ENCODE measurements at places on chromosomes 4 and X. TPM values are rescaled to one million over a fixed set of nuclear protein-coding genes. Genes with fewer than 3 reads are reported as not detected.

Gene EDNRA
- total RNA-seq, result not detected

Gene DMRTC1B
- total RNA-seq, result not detected

Gene FRG2
- not detected for total RNA-seq

Gene UBQLN2
- 18.0 TPM for total RNA-seq

Gene SPANXB1
- total RNA-seq, result not detected

Gene GEMIN8
- total RNA-seq, result 24.6 TPM

Gene PCDH10
- not detected for total RNA-seq

Gene ARHGAP36
- total RNA-seq, result not detected

Gene VSIG1
- 1.8 TPM for total RNA-seq

Gene MAGEB3
- not detected for total RNA-seq

Gene RTL5
- total RNA-seq, result not detected

Gene MAGED1
- 46.7 TPM for total RNA-seq

Gene SPANXD
- not detected for total RNA-seq

Gene IDUA
- total RNA-seq, result 35.0 TPM

Gene SLC25A43
- total RNA-seq, result 18.4 TPM

Gene MAGEA2
- total RNA-seq, result not detected

- H3K4me3 ChIP-seq, result no peak overlapping the region
- no peak overlapping the region for H3K27ac ChIP-seq
- no peaks in the 10 kb centered on the region for H3K4me1 ChIP-seq
Measured at GRCh38 chr4:134762053-134762452, 560.5 kb upstream of the PABPC4L start.

- no peak overlapping the region for H3K27ac ChIP-seq
- H3K27me3 ChIP-seq, result no peaks in the 10 kb centered on the region
- no peak overlapping the region for H3K4me3 ChIP-seq
- DNase-seq, result no peak
- H3K36me3 ChIP-seq, result no peaks in the 10 kb centered on the region
- no peaks in the 10 kb centered on the region for H3K4me1 ChIP-seq
Measured at GRCh38 chr4:19675172-19675811, 576.4 kb upstream of the SLIT2 start.

- no peaks in the 10 kb centered on the region for H3K36me3 ChIP-seq
- H3K27me3 ChIP-seq, result no peaks in the 10 kb centered on the region
Measured at GRCh38 chr4:99817309-99817890, 773 bp downstream of the DAPP1 start.

DNA sequence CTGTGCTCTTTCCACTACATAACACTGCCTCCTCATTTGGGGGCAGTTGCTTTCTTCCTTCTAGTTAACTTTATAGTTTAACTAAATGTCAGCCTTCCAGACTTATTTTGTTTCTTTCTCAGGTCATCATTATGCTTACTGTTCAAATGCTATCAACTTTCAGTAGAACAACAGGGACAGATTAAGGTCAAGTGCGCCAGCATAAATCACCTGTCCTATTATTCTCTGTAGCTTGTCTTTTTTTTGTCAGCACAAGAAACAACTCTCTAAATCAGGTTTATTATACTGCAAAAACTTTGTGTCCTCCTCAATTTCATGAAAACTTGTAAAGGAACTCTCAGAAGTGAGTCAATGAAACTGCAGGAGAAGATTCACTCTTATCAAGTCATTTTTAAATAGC lies 19.6 kb downstream of the SPANXA2 start:
- no peak for DNase-seq
- no peaks in the 10 kb centered on the region for H3K36me3 ChIP-seq
- no peak overlapping the region for H3K27ac ChIP-seq
- H3K27me3 ChIP-seq, result no peaks in the 10 kb centered on the region
- no peaks in the 10 kb centered on the region for H3K4me1 ChIP-seq

- no peaks in the 10 kb centered on the region for H3K36me3 ChIP-seq
- no peaks in the 10 kb centered on the region for H3K27me3 ChIP-seq
- no peak for DNase-seq
- H3K4me3 ChIP-seq, result no peak overlapping the region
- H3K4me1 ChIP-seq, result no peaks in the 10 kb centered on the region
Measured at GRCh38 chr4:186058253-186058979, 10.5 kb upstream of the TLR3 start.

- H3K36me3 ChIP-seq, result no peaks in the 10 kb centered on the region
- H3K4me1 ChIP-seq, result no peaks in the 10 kb centered on the region
- peak; percentile 49 for DNase-seq
- H3K27me3 ChIP-seq, result peaks cover 35% of the 10 kb centered on the region
Measured at GRCh38 chrX:38868941-38869401, 67.7 kb downstream of the MID1IP1 start.

DNA sequence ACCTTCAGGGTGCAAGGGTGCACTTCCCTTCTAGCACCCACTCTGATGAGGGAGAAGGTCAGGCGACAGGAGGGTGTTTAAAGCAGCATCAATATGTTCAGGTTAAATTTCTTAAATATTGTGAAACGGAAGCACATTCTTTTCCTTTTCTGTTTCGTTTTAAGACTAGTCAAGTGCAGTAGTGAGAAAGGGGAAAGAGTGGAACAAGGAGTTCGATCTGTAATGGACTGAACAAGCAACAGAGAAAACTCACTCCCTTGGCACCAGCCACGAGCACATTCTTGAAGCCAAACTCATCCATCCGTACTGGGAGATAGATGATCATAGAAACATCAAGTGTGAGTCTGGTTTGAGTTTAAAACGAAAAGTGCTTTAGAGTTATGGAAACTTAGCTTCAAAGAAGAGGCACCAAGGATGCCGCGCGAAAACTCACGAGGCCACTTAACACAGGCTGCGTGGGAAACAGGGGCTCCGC lies 815 bp downstream of the FAM53A start:
- peak overlapping the region; percentile 77 for H3K27ac ChIP-seq
- peak overlapping the region; percentile 80 for H3K4me3 ChIP-seq
- no peaks in the 10 kb centered on the region for H3K27me3 ChIP-seq
- no peaks in the 10 kb centered on the region for H3K36me3 ChIP-seq

DNA sequence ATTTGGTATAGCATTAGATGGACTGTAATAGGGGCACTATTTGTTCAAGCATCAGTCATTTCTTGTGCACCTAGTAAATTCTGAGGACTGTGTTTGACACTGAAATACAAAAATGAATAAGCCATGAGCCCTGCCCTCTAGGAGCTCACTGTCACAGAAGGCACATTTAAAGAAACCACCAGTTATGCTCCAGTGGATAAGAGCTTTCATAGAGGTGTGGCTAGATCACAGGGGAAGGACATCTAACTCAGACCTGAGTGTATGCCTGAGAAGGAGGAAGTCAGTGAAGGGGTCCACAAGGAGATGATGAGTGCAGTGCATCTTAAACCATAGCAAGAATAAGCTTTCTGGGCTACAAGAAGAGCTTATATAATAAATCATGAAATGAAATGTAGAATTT lies 40.1 kb downstream of the BTC start:
- no peaks in the 10 kb centered on the region for H3K27me3 ChIP-seq
- DNase-seq, result no peak
- H3K4me1 ChIP-seq, result peaks cover 5% of the 10 kb centered on the region

GRCh38 chr4:154073107-154073822 lies 284.4 kb upstream of the SFRP2 start:
- H3K4me1 ChIP-seq, result peaks cover 13% of the 10 kb centered on the region
- H3K36me3 ChIP-seq, result peaks cover 4% of the 10 kb centered on the region
- no peaks in the 10 kb centered on the region for H3K27me3 ChIP-seq
- no peak overlapping the region for H3K4me3 ChIP-seq
- H3K27ac ChIP-seq, result no peak overlapping the region

GRCh38 chr4:83503974-83504373 lies 19.1 kb upstream of the ABRAXAS1 start:
- H3K36me3 ChIP-seq, result no peaks in the 10 kb centered on the region
- H3K4me3 ChIP-seq, result no peak overlapping the region
- no peaks in the 10 kb centered on the region for H3K4me1 ChIP-seq
- H3K27ac ChIP-seq, result no peak overlapping the region

DNA sequence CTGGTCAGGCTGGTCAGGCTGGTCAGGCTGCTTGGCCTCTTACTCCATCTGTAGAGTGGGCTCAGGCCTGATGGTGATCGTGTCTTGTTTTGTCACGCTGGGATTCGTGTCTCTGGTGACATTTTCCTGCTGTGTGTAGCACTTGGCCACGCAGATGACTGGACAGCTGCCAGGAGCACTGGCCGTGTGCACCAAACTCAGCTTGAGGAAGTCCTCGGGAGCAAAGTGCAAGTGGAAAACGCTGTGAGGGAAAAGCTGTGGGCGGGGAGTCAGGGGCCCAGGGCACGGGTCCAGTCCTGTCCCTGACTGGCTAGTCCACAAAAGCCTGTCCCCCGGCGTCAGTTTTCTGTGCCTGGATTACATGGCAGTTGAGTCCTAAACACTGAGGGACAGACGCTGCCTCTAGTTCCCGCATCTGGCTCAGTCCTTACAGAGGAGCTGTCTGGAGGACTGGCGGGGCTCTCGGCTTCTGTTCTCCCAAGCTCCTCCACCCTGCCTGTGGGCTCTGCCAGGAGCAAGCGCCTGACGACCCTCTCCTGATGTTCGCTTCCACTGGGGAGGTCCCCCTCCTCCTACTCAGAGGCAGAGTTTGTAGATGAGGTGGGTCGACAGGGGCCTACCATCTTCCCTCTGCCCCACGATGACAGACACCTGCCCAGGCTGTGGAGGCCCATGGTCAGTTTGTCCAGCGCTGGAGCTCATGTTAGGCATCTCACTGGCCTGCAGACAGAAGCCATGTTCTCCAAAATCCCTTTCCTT lies 35.9 kb upstream of the GRPEL1 start:
- H3K27me3 ChIP-seq, result no peaks in the 10 kb centered on the region
- no peaks in the 10 kb centered on the region for H3K36me3 ChIP-seq
- peaks cover 6% of the 10 kb centered on the region for H3K4me1 ChIP-seq

- H3K27me3 ChIP-seq, result peaks cover 62% of the 10 kb centered on the region
- peaks cover 3% of the 10 kb centered on the region for H3K36me3 ChIP-seq
- H3K4me1 ChIP-seq, result no peaks in the 10 kb centered on the region
- H3K27ac ChIP-seq, result no peak overlapping the region
Measured at GRCh38 chrX:108245462-108245861, 153.9 kb downstream of the ATG4A start.

DNA sequence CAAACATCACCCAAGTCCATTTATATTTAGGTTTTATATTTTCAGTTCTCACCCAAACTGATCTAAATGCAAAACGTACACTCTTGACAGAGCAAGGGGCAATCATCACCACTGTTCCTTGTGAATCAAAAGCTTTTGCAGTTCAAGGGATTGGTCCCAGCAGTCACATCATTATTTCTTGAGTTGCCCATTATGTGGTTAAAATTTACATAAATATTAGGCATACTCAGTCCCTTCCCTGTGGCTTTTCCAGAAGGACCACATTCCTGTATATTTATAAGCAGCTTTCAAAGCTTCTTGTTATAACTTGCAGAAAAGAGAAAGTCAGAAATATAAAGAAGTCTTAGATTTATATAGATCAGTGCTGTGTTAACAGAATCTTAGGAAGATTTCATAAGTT lies 224.4 kb downstream of the CLCN4 start:
- no peak for DNase-seq
- H3K4me1 ChIP-seq, result peaks cover 5% of the 10 kb centered on the region
- H3K27ac ChIP-seq, result no peak overlapping the region
- no peak overlapping the region for H3K4me3 ChIP-seq
- H3K27me3 ChIP-seq, result peaks cover 11% of the 10 kb centered on the region
- no peaks in the 10 kb centered on the region for H3K36me3 ChIP-seq

- DNase-seq, result no peak
- H3K27me3 ChIP-seq, result no peaks in the 10 kb centered on the region
- H3K36me3 ChIP-seq, result no peaks in the 10 kb centered on the region
- no peak overlapping the region for H3K4me3 ChIP-seq
- no peak overlapping the region for H3K27ac ChIP-seq
- no peaks in the 10 kb centered on the region for H3K4me1 ChIP-seq
Measured at GRCh38 chr4:122480655-122481487, 24.3 kb upstream of the IL2 start.

GRCh38 chr4:53150631-53151488 lies 215.0 kb downstream of the SCFD2 start:
- H3K4me3 ChIP-seq, result no peak overlapping the region
- H3K36me3 ChIP-seq, result no peaks in the 10 kb centered on the region
- no peaks in the 10 kb centered on the region for H3K4me1 ChIP-seq
- no peak for DNase-seq
- no peak overlapping the region for H3K27ac ChIP-seq

GRCh38 chr4:22458098-22458497 lies 57.8 kb downstream of the ADGRA3 start:
- H3K36me3 ChIP-seq, result peaks cover 5% of the 10 kb centered on the region
- H3K4me3 ChIP-seq, result no peak overlapping the region
- no peak overlapping the region for H3K27ac ChIP-seq
- H3K27me3 ChIP-seq, result no peaks in the 10 kb centered on the region
- peaks cover 7% of the 10 kb centered on the region for H3K4me1 ChIP-seq

DNA sequence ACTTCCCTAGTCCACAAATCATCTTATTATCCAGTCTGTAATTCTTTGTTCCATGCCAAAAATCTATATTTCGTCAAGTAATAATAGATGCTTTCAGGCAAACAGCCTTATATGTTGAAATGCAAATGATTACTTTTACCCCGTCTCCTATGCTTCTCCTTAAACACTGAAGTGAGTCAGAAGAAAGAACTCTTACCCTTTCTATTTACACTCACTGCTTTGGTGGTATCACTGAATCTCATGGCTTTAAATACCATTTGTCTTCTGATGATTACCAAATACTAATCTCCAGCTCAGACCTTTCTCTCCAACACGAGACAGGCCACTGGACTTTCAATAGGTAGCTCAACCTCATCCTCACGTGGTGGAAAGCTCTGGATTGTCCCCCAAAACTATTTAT lies 558.1 kb downstream of the IL1RAPL1 start:
- H3K4me1 ChIP-seq, result no peaks in the 10 kb centered on the region
- H3K27ac ChIP-seq, result no peak overlapping the region
- no peaks in the 10 kb centered on the region for H3K27me3 ChIP-seq
- no peak overlapping the region for H3K4me3 ChIP-seq

DNA sequence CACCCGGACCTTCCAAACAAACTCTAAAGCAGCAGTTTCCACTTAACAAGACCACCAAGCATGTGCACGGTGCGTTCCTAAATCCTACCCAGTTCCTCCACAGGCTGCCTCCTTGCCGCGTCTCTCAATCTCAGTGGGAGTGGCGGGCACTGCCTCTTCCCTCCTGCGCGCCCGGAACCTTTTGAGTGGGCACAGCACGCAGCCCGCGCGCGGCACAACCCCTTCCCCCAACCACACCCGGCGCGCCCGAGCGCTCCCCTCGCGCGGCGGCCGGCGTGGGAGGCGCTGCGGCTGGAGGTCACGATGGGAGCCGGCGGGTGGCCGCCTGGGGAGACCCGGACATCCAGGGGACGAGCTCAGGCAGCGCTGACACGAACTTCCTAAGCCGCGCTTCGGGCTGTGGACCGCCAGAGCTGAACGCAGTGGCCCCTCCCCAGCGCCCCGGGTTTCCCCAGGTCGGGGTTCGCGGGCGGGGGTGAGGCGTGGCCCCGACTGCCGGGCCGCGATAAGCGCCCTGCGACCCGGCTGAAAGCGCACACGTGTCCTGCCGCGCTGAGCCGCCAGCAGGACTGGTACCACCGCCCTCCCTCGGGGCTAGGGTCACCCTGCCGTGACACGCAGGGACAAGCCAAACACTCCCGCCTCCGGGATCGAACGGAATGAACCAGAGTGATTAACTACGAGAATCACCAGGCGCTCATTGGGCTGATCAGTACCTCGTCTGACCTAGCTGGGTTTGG lies at the start of gene ABCG2:
Gene ABCG2, minus strand, starts transcription at position 151 of the 740 bp plus-strand sequence. CDS start 18,644 bp downstream, outside the sequence.
- no peaks in the 10 kb centered on the region for H3K36me3 ChIP-seq
- peak within 1 kb of the TSS; percentile 47 for H3K4me3 ChIP-seq
- H3K27me3 ChIP-seq, result no peaks in the 10 kb centered on the region
- H3K27ac ChIP-seq, result no peak within 1 kb of the TSS
